RPMI7951 (cell line): ENCODE measurements at places on chromosomes 3 and 15. TPM values are rescaled to one million over a fixed set of nuclear protein-coding genes. Genes with fewer than 3 reads are reported as not detected.

Gene GMNC
- total RNA-seq, result not detected in 2 replicates

Gene SIDT1
- total RNA-seq, result under 0.01 TPM in 1 of 2 replicates, not detected in the other

Gene EFHB
- total RNA-seq, result 1.1 and 1.6 TPM in 2 replicates

Gene XIRP1
- 0.12 TPM in 1 of 2 replicates, not detected in the other for total RNA-seq

Gene LRRC3B
- not detected in 2 replicates for total RNA-seq

Gene STX19
- total RNA-seq, result not detected in 2 replicates

Gene WWTR1
- total RNA-seq, result 103 and 107 TPM in 2 replicates
